Naive thymus-derived CD8-positive, alpha-beta T cell (primary cell): ENCODE measurements at places on chromosomes 6 and 20. TPM values are rescaled to one million over a fixed set of nuclear protein-coding genes. Genes with fewer than 3 reads are reported as not detected.

The KIAA0408 gene
- total RNA-seq: 0.75 TPM

The LINC00237 gene
- total RNA-seq: not detected

DNA sequence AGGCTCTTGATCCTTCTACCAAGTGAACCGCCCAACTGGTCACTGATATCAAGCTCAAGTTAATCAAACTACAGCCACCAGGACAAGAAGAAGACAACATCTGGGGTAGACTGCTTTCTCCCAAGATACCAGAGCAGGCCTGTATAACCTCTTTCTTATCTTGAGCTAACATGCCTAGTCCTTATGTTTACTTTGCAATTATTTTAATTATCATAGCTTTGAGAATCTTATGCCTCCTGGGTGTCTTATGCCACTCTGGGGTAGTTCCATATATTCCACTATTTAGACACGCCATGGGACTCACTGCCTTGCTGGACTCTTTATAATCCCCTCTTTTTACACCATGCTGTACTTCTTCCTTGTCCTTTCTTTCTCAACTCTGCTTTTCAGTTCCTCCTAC, 41.5 kb upstream of the ECI2 start:
- DNase-seq: no peak

- DNase-seq: no peak
Measured at GRCh38 chr20:63254232-63254605, at the start of gene NKAIN4. Gene NKAIN4, minus strand, starts transcription at chr20:63254463. Its CDS starts 13 bp downstream, at chr20:63254450.

The LY6G6C gene
- not detected for total RNA-seq

The CRISP3 gene
- not detected for total RNA-seq

DNA sequence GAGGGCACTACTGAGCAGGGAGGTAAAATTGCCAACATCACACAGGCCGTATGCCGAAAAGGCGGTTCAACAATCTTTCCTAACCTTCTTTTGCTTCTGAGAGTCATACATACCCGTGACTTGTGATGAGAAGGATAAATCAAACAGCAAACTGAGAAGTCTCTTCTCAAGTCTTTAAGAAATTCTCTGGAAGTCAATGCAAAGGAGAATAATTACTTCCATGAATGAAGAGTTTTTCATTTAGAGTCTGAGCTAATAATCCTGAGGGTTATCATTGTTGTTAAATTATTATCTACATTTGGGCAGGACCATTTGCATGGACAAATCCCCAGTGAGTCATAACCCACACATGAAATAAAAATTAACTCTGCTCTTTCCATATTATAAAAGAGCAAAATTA, 22.4 kb upstream of the ILRUN start:
- no peak for DNase-seq

- DNase-seq: no peak
Measured at GRCh38 chr20:25485872-25486271, 78.4 kb downstream of the GINS1 start.

The AURKA gene
- 0.85 TPM for total RNA-seq

DNA sequence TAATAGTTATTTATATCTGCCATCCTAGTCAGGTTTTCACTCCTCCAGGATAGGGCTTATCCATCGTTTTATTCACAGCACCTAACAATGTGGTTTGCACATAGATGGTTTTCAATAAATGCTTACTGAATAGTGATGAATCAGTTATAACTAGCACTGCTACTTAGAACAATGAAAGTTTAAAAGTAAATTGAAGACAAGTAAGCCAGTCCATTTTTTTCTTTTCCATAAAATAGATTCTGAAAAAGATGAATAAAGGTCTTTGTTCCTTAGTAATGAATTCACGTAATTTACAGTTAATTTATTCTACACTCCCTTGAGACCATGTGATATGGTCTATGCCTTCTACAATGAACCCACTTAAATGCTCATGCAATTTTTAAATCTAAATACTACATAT, 212.5 kb downstream of the RNGTT start:
- no peak for DNase-seq

- DNase-seq: no peak
Measured at GRCh38 chr20:22825076-22825475, 210.0 kb upstream of the SSTR4 start.

DNA sequence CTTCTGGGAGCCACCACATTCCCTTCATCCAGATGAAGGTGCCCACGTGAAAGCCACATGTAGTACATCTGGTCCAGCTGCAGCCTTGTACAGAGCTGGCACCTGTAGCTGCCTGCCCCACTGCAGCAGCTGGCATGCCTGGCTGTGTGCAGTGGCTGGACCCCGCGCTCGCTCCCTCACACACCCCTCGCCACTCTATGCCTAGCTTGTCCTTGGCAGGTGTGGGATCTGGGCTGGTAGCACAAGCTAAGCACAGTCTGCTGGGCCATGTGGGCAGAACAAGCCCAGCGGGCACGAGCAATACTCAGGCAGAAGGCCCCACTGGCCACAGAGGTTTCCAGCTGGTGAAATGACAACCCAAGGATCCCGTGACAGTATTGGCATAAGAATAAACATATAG, 199.4 kb upstream of the PRND start:
- no peak for DNase-seq

DNA sequence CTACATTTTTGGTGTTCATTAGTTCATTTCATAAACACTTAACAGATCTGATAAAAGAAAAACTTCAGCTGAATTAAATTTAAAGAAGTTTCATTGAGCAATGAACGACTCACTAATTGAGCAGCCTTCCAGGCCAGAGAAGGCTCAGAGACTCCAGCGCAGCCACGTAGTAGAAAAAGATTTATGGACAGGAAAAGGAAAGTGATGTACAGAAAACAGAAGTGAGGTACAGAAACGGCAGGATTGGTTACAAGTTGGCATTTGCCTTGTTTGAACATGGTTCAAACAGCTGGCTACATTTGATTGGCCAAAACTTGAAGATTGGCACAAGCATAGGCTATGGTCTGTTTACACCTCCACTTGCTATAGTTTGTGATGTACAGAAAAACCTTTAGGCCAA, 166.3 kb upstream of the DTNBP1 start:
- DNase-seq: no peak

The SPATA25 gene
- total RNA-seq: 4.1 TPM
